Suppressor macrophage (primary cell): ENCODE measurements at places on chromosomes 1 and 21.
A peak's percentile ranks its signal among the peaks of the same experiment; 100 is the strongest.

DNA sequence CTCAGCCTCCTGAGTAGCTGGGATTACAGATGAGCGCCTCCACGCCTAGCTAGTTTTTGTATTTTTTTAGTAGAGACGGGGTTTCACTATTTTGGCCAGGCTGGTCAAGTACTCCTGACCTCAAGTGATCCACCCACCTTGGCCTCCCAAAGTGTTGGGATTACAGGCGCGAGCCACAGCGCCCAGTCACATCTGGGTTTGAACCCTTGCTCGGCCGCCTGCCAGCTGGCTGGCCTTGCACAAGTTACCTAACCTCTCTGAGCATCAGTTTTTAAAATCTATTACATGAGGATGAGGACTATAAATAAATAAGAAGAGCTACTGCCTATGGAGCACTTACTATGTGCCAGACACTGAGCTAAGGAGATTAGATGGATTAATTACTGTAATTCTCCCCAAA lies 17.7 kb upstream of the PADI2 start:
- no peak for DNase-seq

- no peak for DNase-seq
These were observed 6.0 kb downstream of the NFIA start for GRCh38 chr1:61088163-61088974.

GRCh38 chr1:203644191-203644590 lies 17.6 kb downstream of the ATP2B4 start:
- no peak for DNase-seq

GRCh38 chr1:56586502-56586901 lies 7.1 kb upstream of the PLPP3 start:
- DNase-seq: no peak

- DNase-seq: no peak
These were observed 10.5 kb downstream of the CERS2 start for GRCh38 chr1:150964164-150964489.

DNA sequence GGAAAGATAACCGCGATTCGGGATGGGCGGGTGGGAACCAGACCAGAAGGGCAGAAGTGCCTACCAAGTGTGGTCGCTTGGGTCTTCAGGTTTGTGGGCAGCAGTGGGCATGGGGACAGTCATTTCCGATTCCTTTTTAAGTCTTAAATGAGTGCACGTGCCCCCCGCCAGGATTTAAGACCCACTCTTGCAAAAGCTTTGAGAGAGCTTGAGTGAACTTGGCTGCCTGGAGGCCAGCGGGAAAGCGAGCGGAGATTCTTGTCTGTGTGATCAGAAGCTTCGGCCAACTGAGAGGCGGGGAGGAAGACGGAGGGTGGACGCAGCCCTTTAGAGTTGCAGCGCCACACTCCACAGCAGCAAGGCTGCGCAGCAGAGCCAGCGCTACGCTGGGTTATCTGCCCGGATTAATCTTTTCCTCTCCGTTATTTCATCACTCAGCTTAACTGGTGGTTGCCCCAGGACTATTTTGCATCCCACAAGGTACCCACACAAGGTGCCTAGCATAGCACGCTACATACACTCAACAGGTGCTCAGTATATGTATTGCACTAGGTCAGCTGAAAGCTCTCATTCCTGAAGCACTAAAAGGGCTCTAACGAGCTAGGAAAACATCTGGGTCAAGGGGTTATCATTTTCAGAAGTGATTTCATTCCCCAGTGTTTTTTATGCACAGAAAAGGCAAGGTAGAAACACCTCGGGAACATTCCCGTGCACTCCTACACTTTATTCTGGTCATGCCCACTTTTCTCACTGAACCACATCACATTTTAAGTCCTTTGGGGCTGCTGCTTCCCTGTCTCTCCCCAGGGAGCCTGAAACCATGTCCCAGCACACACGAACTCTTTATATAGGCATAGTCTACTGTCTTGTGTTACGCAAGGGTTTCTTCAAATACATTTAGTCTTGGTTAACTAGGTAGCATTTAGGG lies 1.5 kb upstream of the BATF3 start:
- peak; percentile 67 for DNase-seq

GRCh38 chr1:160133990-160134770 lies 17.2 kb upstream of the ATP1A4 start:
- no peak for DNase-seq

DNA sequence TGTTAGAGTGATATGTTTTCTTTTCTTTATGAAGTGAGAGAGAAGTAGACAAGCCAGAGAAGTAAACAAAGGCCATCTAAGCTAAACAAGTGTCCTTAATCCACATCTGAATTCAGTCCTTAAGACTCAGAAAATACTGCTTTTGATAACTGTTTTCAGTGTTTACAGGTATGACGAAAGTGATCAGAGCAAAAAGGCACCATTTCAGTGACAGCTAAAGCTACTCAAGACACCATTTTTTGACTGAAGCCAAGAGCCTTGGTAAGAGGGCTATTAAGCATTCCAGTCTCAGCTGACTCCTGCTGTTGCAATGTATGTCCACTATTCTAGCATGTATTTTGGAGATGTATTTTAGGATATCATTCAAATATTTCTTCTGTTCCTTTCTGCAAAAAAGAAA lies 4.1 kb downstream of the KMO start:
- no peak for DNase-seq

GRCh38 chr1:203744075-203744972 lies 20.7 kb upstream of the LAX1 start:
- peak; percentile 47 for DNase-seq

GRCh38 chr1:81506699-81507098 lies 294.0 kb upstream of the ADGRL2 start:
- DNase-seq: no peak

GRCh38 chr1:208181364-208181763 lies 62.8 kb downstream of the PLXNA2 start:
- no peak for DNase-seq

GRCh38 chr21:26948194-26948593 lies 18.7 kb downstream of the ADAMTS5 start:
- DNase-seq: no peak

- no peak for DNase-seq
These were observed 3.0 kb downstream of the APP start for GRCh38 chr21:26167593-26167992.

DNA sequence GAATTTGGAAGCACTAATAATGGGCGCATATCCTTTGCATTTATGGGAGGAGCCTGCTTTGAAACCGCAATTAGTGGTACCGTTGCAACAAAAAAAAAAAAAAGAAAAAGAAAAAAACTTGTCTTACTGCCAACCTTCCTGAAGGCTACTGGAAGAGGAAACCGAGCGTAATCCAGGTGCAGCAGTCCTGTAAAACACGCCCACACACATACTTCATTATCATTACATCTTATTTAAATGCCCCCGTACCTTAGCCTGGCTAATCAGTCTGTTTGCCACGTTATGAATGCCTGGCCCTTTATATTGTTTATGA lies 686 bp upstream of the ZNF281 start:
- no peak for DNase-seq

DNA sequence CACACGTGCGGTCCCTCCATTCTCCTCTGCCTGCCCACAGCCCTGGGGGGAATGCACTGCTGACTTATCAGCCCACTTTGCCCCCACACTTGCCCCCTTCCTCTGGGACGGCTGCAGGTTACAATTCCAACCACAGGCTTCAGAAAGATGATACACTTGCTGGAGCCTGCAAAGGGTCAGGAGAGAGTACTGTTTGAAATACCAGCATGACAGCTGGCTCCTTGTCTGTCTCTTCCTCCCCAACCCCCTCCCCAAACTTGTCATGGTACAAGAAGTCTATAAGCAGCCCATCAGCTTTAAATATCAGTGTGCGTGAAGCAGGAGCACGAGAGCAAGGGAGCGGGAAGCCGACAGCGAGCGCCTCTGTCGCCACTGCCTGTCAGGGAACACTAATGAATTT lies 62.4 kb downstream of the ERI3 start:
- DNase-seq: no peak

DNA sequence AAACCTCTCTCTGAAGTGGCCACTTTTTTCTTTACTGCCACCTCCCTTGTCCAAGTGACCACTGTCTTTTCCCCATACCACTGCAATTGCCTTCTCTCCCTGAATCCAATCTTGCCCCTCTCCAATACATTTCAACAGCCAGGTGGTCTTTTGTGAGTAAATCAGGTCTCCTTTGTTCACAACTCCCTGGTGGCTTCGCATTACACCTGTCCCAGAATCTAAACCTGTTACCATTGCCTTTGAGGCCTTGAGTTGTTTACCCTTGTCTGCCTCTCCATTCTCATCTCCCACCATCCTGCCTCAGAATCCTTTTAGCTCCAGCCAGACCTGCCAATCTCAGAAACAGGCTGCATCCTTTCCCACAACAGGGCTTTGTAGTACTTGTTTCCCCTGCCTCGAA lies 21.8 kb upstream of the DYNLT5 start:
- DNase-seq: no peak

DNA sequence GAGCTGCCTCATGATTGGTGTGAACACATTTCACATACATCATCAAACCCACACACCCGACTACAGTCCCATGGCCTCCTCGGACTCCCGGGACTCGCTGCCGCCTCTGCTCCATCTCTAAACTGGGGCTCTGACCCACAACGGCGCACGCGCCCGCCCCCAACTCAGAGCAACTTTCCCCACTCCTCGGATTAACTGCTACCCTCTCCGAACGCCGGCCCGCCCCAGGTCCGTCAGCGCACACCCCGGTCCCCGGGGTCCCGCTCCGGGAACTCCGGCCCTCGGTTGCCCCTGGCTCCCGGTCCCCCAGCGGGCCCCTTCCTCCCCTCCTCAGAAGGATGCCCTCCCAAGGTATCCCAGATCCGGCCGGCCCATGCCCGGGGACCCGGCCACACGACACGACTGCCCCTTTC lies 740 bp downstream of the DSTYK start:
- peak; percentile 42 for DNase-seq

- DNase-seq: peak; percentile 54
These were observed 255.9 kb downstream of the FAF1 start for GRCh38 chr1:50704126-50704525.
